ENCODE measurements at places on chromosomes 2 and 18.

GRCh38 chr2:205370726-205371125 is 311.6 kb upstream of the NRP2 start:
- no peak for DNase-seq

DNA sequence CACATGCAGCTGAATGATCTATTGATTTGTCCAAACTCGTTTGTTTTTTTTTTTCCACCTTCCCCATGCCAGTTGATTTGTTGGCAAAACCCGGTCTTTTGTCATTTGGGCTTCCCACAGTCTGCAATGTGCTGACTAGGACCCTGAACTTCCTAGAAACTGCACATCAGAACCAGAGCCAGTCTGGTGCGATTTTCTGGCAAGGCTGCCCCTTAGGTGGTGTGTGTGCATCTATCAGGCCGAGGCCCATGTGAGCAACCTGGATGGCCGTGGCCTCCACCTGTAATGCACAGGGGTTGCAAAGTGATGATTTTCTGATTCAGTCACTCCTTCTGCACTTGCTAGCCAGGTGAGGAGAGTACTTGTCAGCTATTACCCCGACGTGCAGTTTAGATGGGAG is 47.8 kb downstream of the NCK2 start:
- no peak for DNase-seq

DNA sequence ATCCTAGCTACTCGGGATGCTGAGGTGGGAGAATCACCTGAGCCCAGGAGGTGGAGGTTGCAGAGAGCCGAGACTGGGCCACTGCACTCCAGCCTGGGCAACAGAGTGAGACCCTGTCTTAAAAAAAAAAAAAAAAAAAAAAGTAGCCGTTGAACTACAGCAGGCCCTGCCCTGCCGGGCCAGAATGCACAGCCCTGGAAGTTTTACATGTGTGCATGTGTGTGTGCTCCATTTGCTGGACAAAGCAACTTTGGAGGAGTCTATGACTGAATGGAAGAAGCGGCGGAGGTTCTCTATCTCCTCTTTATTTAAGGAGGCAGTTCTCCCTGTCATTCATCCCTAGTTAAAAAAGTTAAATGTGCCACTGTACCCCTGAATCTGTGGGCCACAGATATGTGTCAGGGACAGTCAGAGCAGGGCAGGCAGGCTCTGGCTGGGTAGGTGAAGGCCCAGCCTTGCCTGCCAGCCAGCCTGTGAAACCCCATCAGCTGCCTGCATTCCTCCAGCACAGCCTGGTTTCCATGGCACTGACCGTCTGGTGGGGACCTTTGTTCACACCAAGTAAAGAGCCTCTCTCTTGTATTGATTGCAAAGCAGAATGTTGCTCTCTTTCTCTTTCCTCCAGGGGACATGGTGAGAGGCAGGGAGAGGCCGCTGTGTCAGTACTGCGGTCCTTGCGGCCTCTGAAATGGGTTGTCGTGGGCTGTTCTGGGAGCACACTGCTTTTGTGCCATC is 10.9 kb downstream of the LIPG start:
- no peak for DNase-seq

DNA sequence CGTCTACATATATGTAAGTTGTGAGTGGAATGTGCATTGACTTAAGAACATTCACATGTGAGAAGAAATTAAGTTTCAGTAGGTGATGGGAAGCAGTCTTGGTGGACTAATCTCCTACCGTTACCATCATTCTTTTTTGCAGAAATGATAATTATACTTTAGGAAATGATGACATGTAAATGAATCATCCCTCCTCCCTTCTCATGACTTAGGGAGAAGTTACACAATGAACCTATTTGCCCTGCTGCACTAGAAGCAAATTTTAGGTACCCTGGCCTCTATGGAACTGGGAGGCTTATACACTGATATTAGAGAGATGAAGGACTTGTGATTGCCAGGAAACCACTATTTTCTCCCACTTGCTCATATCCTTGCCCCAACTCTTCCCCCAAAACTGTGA is 214.2 kb downstream of the CALCRL start:
- no peak for DNase-seq

DNA sequence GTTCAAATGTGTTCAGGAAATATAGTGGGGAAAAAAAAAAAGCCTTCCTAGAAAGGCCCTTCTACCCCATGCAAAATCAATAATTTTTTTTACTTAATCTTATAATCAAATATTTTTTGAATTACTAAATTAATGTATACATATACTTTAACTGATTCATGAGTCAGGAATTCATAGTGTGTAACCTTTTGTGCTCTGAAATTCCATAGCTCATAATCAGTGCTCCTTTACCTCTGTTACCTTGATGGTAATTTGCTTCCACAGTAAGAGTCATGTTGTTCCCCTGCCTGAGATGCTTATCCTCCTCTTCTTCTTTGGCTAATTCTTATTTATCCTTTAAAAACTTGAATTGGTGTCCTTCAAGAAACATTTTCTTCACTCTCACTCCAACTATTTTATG is 414.2 kb downstream of the THSD7B start:
- DNase-seq: no peak

- no peak for DNase-seq
Observed at GRCh38 chr2:128414946-128415778, 96.5 kb upstream of the HS6ST1 start.

DNA sequence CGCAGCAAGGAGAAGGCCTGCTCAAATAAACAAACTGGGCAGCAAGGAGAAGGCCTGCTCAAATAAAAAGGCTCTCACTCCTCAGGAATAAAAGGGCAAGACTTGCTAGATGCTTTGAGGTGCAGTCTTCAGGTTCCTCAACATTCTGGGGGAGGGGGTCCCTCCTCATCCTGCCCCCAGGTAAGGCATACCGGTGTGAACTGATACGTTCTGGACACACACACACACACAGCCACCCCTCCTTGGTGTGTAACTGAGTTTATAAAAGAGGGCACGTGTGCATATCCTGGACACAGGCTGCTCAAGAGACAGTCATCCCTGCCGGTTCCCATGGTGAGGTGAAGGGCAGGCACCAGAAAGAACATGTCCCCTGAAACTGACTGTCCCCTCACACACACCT is 4.5 kb downstream of the TEX261 start:
- DNase-seq: no peak

DNA sequence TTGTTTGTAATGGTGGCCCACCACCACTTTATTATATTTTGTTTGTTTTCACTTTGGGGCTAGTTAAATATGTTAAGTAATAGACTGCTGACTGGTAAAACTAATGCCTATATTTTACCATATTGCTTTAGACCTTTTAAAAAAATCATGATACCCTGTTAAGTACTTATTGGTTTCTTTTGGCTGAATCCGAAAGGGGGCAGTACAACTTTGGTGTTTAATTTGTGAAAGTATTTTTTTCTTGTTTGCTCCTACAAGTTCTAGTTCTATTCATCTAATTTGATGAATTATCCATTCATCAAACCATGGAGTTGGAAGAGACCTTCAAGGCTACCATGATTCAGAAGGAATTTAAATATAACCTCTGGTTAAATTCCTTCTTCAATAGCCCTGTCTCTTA is 147.0 kb downstream of the MBD5 start:
- DNase-seq: no peak

GRCh38 chr2:27025861-27026851 is 6.6 kb upstream of the TMEM214 start:
- no peak for DNase-seq

- DNase-seq: no peak
Observed at GRCh38 chr2:239488125-239488524, 87.3 kb upstream of the HDAC4 start.

DNA sequence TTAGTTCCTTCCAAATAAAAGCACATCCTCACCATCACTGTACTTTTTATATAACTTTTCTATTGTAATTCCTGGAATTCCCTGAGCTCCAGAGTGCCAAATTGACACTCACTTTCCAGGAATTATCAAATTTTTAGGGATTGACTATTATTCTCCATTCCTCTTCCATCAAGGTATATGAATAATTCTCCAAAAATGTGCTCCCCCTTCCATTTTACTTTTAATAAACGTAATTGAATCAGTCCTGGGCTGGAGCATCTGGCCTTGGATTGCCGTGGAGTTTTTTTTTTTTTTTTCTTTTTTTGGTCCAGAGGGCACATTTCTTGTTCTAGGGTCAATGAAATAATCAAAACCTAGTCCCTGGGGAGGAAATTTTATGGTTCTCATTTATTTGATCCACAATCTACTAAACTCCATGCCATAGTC is 304.3 kb downstream of the CDCA7 start:
- no peak for DNase-seq

DNA sequence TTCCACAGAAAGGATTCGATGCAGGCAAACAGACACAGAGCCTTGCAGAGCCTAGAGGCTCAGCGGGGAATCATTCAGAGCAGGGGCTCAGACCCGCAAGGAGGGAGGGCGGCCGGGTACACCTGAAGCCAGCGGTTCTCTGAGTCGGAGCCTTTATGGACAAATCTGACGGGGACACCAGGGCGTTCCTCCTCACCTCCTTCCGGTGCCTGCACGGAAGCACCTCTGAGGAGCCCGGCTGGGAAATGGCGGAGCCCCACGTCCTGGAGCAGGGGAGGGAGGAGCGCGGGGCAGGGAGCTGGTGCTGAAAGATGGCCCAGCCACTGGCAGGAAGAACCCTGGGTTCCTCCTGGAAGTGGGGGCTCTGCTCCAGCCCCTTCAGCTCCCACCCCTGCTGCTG is 193.5 kb upstream of the ALKAL2 start:
- no peak for DNase-seq

GRCh38 chr2:240450532-240451107 is 15.2 kb downstream of the GPC1 start:
- no peak for DNase-seq

DNA sequence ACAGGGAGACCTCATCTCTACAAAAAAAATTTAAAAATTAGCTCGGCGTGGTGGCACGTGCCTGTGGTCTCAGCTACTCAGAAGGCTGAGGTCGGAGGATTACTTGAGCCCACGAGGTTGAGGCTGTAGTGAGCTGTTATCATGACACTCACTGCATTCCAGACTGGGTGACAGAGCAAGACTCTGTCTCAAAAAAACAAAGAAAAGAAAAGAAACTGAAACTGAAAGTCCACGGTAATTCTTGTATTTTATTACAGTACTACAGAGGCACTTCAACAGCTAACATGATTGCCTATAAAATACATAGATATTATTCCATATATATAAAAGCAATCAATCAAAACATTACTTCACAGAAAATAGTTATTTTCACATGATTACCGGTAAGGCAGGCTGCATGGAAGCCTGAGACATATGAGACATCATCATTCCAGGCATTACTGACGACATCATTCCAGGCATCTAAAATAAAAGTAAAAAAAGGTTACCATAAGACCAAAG is 23.1 kb downstream of the PRPF40A start:
- DNase-seq: no peak

DNA sequence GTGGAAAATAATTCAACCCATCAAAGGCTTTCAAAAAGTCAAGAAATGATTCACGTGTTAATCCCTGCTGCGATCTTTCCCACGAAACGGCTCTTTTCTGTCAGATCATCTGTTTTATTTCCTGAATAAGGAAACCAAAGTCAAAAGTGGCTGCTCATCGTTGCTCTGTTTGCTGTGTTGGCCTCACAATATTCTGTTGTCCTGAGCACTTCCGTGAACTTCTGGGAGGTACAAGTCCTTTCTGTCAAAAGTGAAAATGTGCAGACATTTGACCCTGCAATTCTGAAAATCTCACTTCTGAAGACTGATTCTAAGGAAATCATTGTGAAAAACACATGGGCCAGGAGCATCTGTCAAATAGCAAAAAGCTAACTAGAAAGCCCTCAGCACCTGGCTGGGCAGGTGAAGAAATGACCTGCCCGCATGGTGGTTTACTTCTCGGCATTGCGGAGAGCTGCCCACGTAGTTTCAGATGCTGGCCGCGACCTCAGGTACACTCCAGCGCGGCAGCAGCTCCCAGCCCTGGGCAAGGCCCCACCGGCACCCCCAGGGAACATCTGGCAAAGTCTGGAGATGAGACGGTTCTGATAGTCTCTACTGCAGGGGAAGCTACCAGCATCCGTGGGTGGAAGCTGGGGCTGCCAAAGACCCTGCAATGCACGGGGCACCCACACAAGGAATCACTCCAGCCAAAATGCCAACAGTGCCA is 31.9 kb upstream of the GPC1 start:
- no peak for DNase-seq

- no peak for DNase-seq
Observed at GRCh38 chr2:41432459-41432858, 615.4 kb upstream of the PKDCC start.

GRCh38 chr18:61844726-61845125 is 48.1 kb downstream of the RNF152 start:
- DNase-seq: no peak

- DNase-seq: no peak
Observed at GRCh38 chr2:200740907-200741306, 70.8 kb upstream of the BZW1 start.

DNA sequence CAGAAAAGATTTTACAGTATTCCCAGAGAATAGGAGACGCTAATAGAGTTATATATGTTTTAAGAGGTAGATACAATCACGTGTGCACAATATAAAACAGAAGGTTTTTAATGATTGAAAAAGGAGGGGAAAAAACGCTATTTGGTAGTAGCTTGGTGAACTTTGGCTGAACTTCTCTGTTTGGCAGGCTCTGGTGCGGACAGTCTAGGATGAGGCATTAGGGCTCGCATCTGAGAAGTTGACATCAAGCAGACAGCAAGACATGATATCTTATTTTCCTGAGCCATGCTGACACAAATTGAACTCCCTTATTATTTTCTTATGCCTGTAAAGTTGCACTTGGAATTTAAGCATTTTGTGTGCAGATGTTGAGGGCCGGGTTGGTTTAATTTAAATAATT is 176.6 kb downstream of the EN1 start:
- DNase-seq: no peak

DNA sequence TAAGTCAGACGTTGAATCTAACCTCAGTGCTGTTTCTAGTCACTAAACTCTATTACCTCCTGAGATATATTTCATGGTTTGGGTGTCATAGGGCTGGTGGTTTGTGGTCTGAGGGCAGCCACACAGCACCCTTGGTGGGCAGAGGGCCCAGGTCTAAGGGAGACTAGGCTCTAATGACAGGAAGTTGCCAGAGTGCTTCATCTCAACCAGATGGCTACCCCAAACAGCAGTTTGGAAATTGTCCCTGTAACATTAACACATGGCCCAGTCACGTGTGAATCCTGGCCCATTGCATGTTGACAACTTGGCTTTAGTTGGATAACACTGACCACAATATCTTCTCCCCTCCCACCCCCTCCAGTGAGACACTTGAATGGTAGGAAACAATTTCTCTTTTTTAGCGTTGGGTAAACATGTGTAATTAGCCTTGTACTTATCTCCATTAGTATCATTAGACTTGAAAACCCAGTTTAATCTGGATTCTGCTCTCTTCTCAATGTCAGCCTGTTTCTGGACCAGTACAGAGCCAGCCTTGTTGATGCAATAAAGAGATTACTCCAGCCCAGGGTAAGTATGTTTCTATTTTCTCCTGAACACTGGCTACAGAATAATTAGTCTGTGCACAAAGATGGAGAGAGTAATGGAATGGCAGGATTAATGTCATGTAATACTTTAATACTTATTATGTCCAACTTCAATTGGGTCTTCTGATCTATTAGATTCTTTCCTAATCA is 187.8 kb upstream of the SIX3 start:
- DNase-seq: peak; percentile 61

- DNase-seq: no peak
Observed at GRCh38 chr2:173596244-173596643, 241.6 kb downstream of the CDCA7 start.

- no peak for DNase-seq
Observed at GRCh38 chr2:189933041-189933440, 129.5 kb downstream of the MSTN start.

All from NK-92 treated with Interleukin-12 subunit alpha and Interleukin-12 subunit beta, amount 100 ng/mL, for 24 hours (cell line).